ENCODE measurements at places on chromosomes 7 and 10.

GRCh38 chr10:43002596-43002995 is 74.3 kb upstream of the RET start:
- DNase-seq: no peak

- no peak for DNase-seq
Measured at GRCh38 chr10:109959259-109960145, 36.2 kb upstream of the XPNPEP1 start.

DNA sequence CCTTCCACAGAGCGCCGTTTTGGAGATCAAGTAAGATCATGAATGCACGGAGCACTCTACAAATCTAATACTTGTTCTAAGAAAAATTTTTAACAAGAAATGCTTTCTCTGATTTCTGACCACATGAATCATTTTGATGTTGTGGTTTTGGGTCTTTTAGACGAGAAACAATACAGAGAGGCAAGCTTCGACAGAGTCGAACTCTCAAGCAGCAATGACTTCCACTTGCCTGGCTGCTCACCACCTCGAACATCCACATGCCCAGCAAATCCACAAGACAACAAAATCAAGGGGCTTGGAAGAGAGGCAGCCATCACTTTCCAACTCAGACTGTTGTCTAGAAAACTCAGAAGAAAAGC is 69.4 kb upstream of the GSDME start:
- no peak for DNase-seq

- no peak for DNase-seq
Measured at GRCh38 chr7:148553979-148554378, 36.6 kb upstream of the C7orf33 start.

DNA sequence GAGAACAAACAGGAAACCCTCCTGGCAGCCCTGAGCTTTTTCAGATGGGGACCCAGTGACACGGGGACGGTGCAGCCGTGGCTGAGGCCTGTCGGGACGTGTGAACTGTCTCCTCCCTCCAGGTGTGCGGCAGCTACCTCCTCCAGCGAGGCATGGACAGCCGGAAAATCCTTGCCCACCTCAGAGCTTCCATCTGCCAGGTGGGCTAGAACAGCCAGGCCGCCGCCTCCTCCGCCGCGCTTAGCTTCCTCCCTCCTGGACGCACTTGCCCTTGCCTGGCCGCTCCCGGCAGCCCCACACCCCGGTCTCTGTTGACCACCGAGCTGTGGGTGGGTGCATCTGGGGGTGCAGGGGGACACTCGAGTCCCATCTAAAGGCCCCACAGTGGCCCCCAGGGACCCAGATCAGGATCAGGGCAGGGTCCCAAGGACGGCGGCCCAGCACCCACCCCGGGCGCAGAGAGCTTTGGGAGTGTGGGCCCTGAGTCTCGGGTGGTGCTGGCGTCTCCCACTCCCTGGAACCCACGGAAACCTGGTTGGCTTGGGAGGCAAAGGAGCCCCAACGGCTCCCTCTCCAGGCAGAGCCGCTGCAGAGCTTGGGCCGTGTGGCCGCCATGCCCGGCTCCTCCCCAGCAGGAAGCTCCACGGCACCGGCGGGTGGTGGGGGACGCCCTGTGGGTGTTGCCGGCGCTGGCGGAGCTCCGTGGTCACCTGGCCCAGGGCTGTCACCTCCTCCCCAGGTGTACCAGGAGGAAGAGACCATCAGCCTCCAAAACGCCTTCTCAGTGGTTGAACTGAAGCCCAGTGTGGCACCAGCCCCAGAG is 32.9 kb upstream of the UTF1 start:
- DNase-seq: no peak

DNA sequence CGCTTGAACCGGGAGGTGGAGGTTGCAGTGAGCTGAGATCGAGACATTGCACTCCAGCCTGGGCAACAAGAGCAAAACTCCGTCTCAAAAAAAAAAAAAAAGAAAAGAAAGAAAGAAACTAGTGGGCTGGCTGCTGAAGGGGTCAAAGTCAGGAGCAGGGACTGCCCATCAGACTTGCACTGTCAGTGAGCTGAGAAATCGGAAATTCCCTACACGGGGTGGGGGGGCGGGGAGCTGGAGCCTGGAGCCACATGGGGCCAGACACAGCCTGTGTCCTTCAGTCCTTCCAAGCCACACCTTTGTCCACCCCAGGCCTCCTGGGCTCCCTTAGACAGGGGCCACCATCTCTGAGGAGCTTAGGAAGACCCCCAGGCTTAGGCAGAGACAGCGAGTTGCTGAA is 34.5 kb downstream of the SRRM3 start:
- no peak for DNase-seq
